ENCODE measurements at places on chromosomes 12 and 14. TPM values are rescaled to one million over a fixed set of nuclear protein-coding genes. Genes with fewer than 3 reads are reported as not detected.

KRT82 gene
- total RNA-seq, result not detected

- DNase-seq, result no peak
- H3K27me3 ChIP-seq, result no peaks in the 10 kb centered on the region
- H3K4me1 ChIP-seq, result no peaks in the 10 kb centered on the region
- no peak overlapping the region for H3K27ac ChIP-seq
- no peak overlapping the region for H3K4me3 ChIP-seq
- H3K36me3 ChIP-seq, result no peaks in the 10 kb centered on the region
These were observed 33.2 kb downstream of the SAMD4A start for GRCh38 chr14:54599966-54600716.

RDH16 gene
- 2.1 TPM for total RNA-seq

DNA sequence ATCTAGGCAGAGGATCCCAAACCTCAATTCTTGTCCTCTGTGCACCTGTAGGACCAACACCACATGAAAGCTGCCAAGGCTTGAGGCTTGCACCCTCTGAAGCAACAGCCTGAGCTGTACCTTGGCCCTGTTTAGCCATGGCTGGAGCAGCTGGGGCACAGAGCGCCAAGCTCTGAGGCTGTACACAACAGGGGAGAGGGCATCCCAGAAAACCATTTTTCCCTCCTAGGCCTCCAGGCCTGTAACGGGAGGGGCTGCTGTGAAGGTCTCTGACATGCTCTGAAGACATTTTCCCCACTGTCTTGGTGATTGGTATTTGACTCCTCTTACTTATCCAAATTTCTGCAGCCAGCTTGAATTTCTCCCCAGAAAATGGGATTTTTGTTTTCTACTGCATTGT, 22.4 kb upstream of the PTPRO start:
- H3K36me3 ChIP-seq, result no peaks in the 10 kb centered on the region
- no peaks in the 10 kb centered on the region for H3K4me1 ChIP-seq
- no peak overlapping the region for H3K4me3 ChIP-seq
- H3K27me3 ChIP-seq, result no peaks in the 10 kb centered on the region

DNA sequence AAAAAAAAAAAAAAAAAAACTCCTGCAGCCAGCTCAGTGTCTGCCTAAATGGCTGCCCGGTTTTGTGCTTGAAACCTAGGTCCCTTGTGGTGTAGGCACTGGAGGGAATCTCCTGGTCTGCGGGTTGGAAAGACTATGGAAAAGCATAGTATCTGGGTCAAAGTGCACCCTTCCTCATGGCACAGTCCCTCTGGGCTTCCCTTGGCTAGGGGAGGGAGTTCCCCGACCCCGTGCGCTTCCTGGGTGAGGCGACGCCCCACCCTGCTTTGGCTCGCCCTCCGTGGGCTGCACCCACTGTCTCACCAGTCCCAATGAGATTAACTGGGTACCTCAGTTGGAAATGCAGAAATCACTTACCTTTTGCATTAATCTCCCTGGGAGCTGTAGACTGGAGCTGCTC, 14.3 kb downstream of the PTCSC3 start:
- no peaks in the 10 kb centered on the region for H3K36me3 ChIP-seq
- no peaks in the 10 kb centered on the region for H3K4me1 ChIP-seq
- no peak overlapping the region for H3K27ac ChIP-seq
- no peak for DNase-seq
- no peaks in the 10 kb centered on the region for H3K27me3 ChIP-seq
- H3K4me3 ChIP-seq, result no peak overlapping the region

- DNase-seq, result no peak
- H3K27ac ChIP-seq, result no peak overlapping the region
- no peaks in the 10 kb centered on the region for H3K27me3 ChIP-seq
- H3K4me1 ChIP-seq, result no peaks in the 10 kb centered on the region
- H3K4me3 ChIP-seq, result no peak overlapping the region
- no peaks in the 10 kb centered on the region for H3K36me3 ChIP-seq
These were observed 12.2 kb downstream of the JDP2 start for GRCh38 chr14:75439989-75440388.

DNA sequence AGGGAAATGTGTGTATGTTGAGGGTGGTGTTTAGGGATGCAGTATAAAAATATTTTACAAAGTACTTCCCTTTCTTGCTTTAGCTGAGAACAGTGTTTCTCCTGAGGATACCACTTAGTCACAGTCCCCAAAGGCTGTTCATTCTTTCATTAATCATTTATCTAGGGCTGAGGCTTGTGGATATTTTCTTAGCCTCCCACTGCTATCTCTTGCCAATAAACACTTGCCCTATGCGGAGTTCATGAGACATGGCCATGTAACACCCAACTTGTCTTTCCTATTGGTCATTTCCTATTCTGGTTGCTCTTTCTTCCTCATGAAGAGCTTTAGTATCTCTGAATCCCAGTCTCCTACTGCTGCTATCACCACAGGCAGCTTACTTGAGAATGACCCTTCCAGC, 75.1 kb downstream of the ETNK1 start:
- no peak for DNase-seq
- H3K27me3 ChIP-seq, result no peaks in the 10 kb centered on the region
- no peaks in the 10 kb centered on the region for H3K4me1 ChIP-seq
- no peaks in the 10 kb centered on the region for H3K36me3 ChIP-seq
- H3K4me3 ChIP-seq, result no peak overlapping the region

RAB2B gene
- 8.5 TPM for total RNA-seq

TBPL2 gene
- total RNA-seq, result not detected

UNC79 gene
- 0.24 TPM for total RNA-seq

RERGL gene
- 33.9 TPM for total RNA-seq

GRCh38 chr12:65668981-65669695, 155.1 kb upstream of the HMGA2 start:
- no peak for DNase-seq
- H3K4me1 ChIP-seq, result no peaks in the 10 kb centered on the region
- no peaks in the 10 kb centered on the region for H3K36me3 ChIP-seq
- H3K27me3 ChIP-seq, result no peaks in the 10 kb centered on the region

- no peak overlapping the region for H3K4me3 ChIP-seq
- DNase-seq, result peak; percentile 69
- peak overlapping the region; percentile 88 for H3K27ac ChIP-seq
- H3K36me3 ChIP-seq, result no peaks in the 10 kb centered on the region
- no peaks in the 10 kb centered on the region for H3K27me3 ChIP-seq
These were observed 15.4 kb downstream of the PXN start for GRCh38 chr12:120249875-120250795.

- H3K27ac ChIP-seq, result peak overlapping the region; percentile 69
- no peaks in the 10 kb centered on the region for H3K36me3 ChIP-seq
- H3K27me3 ChIP-seq, result no peaks in the 10 kb centered on the region
These were observed 147.6 kb downstream of the CHST11 start for GRCh38 chr12:104604070-104604994.

DNA sequence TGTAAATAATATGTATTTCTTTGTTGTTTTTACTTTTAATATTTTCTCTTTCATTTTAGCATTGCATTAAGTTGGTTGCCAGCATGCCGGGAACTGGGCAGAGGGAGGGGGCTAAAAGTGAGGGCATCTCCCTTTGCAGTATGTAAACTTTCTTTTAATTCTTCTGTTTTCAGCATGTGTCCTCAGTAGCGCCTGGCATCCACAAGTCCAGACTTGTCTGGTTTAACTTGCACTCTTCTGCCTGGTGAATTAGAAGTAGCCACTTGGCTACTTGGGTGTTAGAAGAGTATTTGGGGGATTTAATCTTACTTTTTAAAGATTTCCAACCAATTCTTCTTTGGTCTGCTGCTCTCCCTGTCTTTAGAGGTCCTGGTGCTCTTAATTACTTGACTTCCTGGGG, 117.2 kb upstream of the SCAF11 start:
- H3K27ac ChIP-seq, result no peak overlapping the region
- H3K4me1 ChIP-seq, result no peaks in the 10 kb centered on the region
- no peaks in the 10 kb centered on the region for H3K27me3 ChIP-seq
- H3K4me3 ChIP-seq, result no peak overlapping the region
- DNase-seq, result no peak
- H3K36me3 ChIP-seq, result no peaks in the 10 kb centered on the region

ZDHHC22 gene
- not detected for total RNA-seq

DNA sequence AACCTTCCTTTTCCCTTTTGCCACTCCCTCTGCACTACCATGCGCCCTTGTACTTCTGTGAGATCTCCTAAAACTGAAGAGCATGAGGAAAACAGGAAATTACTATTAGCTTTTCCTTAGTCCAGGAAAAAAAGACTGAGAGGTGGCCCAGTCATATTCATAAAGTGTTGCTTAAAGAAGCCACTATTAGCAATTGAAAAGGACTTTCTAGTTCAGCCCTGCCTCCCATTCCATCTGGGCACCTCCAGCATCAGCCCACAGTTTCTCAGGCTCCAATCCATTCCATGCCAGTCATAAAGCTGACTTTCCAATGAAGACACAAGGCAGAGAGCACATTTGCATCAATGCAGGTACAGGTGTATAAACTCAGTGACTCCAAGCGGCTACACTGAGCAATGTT, 19.9 kb upstream of the AMIGO2 start:
- peaks cover 7% of the 10 kb centered on the region for H3K4me1 ChIP-seq
- H3K4me3 ChIP-seq, result no peak overlapping the region
- H3K36me3 ChIP-seq, result no peaks in the 10 kb centered on the region
